NCI-H1105 (cell line): ENCODE measurements at places on chromosomes 16 and 17.
A peak's percentile ranks its signal among the peaks of the same experiment; 100 is the strongest.

DNA sequence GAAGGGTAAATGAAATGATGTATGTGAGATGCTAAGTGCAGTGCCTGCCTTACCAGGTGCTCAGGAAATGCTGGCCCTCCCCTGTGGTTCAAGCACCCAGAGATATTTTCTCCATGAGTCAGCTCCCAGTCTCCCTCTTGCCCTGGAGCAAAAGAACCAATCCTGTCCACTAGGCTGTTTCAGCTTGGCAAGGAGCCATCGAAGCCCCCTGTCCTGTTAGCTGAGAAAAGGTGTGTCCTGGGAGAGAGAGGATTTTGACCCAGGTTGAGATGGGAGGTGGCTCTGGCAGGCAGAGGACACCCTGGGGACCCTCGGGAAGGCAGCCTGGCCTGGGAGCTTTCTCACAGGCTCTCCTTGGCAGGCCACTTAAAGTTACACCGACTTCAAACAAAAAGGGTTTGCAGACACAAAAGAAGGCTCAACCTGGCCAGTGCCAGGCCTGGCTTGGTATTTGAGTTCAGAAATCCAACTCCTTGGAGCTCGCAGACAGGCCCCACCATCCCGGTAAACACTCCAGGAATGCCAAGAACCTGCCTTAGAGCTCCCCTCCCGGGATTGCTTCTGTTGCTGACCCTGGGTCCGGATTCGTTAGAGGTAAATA lies 29.6 kb downstream of the NTN1 start:
- DNase-seq, result no peak

- DNase-seq, result no peak
Measured at GRCh38 chr17:77944390-77945222, 13.9 kb upstream of the TNRC6C start.

- no peak for DNase-seq
Measured at GRCh38 chr17:75876938-75877751, 1.2 kb downstream of the TRIM47 start.

DNA sequence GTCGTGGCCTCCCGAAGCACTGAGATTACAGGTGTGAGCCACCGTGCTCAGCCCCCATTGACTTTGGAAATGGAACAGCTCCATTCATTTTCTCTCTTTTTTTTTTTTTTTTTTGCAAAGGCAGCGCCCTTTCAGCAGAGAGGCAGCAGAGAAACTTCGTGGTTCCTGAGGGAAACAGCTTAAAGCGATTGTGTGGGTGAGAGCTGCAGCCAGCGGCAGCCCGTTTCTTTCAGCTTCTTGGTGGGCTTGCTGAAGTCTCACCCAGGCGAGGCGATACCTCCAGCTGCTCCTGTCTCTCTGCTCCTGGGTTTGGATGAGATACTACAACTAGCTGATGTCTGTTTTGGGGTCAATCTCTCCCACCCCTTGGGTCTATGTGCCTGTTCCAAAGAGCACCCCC lies 7.7 kb downstream of the KDM8 start:
- DNase-seq, result no peak

- no peak for DNase-seq
Measured at GRCh38 chr16:89887243-89887642, 13.9 kb downstream of the TCF25 start.

GRCh38 chr16:77782694-77783093 lies 5.7 kb upstream of the VAT1L start:
- no peak for DNase-seq

DNA sequence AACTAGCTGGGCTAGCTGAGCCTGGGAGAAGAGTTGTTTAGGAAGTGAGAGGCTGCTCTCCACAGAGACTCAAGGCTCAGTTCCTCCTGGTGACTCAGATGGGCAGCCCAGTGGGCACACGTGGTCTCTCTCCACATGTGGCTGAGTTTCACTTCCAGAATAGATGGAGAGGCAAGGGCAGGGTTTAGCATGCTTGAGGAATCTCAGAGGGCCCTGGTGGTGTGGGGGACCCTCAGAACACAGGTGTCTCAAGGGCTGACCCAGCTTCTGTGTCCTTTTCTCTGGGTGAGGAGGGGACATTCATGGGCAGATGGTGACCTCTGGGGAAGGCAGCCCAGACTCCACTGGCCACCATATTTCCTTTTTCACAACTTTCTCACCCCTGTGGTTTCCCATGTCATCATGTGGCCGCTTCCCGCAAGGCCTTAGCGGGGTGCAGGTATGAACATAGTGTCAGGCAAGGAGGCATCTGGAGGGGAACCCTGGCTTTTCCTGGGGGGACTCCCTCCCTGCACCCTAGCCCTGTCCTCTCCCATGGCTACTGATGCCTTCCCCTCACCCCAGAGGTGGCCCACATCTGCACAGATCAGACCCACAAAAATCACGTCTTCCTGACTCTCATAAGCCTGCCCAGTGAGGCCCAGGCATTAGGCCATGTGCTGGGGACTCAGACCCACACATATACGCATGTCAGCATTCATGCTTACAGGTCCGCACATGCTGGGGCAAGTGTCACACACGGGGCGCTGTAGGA lies 3.3 kb downstream of the GRN start:
- no peak for DNase-seq

GRCh38 chr17:6473128-6473767 lies 29.0 kb downstream of the PIMREG start:
- peak; percentile 31 for DNase-seq

DNA sequence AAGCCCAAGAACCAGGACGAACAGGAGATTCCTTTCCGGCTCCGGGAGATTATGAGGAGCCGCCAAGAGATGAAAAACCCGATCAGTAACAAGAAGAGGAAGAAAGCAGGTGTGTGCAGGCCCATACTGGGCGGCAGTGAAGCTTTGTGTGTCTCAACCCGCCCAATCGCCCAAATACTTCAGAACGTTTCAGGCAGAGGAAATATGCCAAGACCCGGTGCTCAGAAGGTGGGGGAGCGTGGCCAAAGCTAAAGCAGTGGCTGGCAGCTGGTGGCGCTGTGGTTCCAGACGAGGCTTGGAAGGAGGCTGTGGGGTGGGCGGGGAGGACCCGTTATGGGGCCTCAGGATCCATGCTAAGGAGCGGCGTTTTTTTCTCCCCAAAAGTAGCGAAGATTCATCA lies 1.2 kb downstream of the CCDC137 start:
- no peak for DNase-seq

DNA sequence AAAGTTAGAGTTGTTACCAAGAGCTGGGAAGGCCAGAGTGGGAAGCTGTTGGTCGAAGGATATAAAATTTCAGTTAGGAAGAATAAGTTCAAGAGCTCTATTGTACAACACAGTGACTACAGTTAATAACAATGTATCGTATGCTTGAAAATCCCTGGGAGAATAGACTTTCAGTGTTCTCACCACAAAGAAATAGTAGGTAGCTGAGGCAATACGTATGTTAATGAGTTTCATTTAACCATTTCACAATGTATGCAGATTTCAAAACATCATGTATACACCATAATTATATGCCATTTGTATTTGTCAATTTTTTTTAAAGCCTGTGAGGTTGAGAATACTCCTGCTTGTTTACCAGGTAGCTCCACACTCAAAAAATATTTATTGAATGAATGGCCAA lies 41.5 kb upstream of the MYOCD start:
- no peak for DNase-seq

- no peak for DNase-seq
Measured at GRCh38 chr16:55641430-55642056, 14.2 kb upstream of the SLC6A2 start.

- DNase-seq, result no peak
Measured at GRCh38 chr16:54657058-54657708, 273.5 kb upstream of the IRX5 start.

DNA sequence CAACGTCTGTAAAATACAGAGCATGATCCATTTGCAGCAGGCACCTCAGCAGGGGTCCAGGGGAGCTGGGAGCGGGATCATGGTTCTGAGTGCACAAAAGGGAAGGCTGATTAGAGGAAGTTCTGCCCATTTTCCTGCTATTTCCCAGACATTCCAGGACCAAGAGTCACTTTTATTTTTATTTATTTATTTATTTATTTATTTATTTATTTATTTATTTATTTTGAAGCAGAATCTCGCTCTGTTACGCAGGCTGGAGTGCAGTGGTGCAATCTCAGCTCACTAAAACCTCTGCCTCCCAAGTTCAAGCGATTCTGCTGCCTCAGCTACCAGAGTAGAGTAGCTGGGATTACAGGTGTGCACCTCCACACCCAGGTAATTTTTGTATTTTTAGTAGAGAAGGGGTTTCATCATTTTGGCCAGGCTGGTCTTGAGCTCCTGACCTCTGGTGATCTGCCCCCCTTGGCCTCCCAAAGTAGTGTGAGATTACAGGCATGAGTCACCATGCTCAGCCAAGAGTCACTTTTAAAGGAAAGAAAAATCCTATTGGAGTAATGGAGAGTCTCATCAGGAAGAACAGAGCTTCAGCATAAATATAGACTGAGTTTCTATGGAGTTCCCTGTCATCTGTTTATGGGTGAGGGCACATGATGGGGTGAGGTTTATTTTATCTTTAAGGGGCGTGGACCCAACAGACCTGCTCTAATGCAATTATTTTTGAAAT lies 355.2 kb downstream of the HAPSTR1 start:
- DNase-seq, result no peak

GRCh38 chr17:2190014-2190413 lies 113.6 kb downstream of the SMG6 start:
- DNase-seq, result no peak

DNA sequence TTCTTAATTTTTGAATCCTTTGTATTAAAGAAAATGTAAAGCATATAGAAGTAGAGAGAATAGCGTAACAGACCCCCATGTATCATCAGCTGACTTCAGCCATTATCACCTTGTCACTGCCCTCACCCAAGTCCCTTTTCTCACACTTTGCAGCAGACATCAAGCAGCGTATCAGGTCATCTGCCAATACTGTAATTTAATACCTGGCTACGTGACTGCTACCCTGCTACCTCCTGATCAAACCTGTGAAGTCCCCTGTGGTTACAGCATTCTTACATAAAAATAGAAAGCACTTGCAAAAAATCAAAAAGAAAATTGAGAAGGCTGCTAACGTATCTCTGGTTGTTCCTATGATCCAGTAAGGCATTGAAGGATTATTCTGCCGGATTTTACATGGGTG lies 96.4 kb downstream of the PLCG2 start:
- DNase-seq, result no peak
